ENCODE measurements at places on chromosomes 12 and 14. TPM values are rescaled to one million over a fixed set of nuclear protein-coding genes. Genes with fewer than 3 reads are reported as not detected.
A peak's percentile ranks its signal among the peaks of the same experiment; 100 is the strongest.

DNA sequence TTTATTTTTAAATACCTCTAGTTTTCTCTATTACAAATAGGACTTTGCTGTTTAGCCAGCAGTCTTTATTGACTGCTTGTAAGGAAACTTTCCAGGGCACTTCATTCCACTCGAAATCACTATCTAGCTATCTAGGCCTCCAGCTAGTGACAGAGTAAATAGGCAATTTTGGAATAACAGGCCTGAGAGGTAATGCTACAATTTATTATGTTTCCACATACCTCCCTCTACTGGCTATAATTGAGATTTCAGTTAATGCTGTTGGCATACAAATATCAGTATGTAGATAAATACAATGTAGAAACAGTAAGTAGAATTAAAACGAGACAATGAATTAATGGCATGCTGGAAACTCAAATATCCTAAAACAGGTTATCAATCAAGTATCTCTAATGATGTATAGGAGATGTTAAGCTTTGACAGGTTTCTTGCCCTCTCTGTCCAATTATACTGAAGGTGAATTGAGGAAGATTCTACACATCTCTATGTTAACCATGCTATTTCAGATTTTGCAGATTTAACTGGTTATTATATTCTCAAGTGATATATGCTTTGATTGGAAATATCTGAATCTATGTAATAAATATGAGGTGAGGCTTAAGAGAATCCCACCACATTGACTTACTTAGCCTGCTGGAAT, 7.2 kb downstream of the DTD2 start:
- DNase-seq = peak; percentile 23

DNA sequence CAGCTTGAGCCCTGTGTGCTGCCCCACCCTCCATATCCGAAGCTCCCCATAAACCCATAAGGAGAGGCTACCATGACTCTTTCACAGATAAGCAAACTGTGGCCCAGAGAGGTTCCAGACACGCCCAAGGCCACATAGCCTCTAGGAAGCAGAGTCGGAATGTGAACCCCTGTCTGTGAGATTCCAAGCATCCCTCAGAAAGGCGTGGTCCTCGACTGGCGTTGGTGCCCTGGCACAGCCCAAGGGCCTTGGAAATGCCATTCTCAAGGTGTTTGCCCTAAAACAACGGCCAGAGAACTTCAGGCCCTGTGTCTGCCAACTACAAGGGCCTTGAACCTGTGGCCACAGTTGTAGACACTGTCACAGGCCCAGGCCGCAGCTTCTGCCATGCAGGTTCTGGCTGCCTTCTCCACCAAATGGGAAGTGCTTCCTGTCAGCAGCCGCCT, 8.5 kb upstream of the DIO3 start:
- no peak for DNase-seq

DNA sequence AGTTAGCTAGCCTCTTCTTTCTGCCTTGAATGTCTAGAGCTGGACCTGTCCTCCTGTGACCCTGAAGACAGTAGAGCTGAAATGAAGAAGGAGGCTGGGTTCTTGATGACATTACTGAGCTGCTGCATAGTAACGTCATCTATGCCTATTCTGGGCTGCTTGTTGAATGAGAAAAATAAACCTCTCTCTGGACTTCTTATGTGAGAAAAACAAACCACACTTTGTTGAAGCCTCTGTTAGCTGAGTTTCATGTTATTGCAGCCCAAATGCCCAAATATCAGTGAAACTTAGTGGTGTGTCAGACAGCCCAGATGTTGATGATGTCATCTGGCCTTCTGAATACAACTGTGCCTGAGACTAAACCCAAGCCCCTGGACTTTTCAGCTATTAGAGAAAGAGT, 67.0 kb upstream of the MAX start:
- peak; percentile 35 for DNase-seq

DNA sequence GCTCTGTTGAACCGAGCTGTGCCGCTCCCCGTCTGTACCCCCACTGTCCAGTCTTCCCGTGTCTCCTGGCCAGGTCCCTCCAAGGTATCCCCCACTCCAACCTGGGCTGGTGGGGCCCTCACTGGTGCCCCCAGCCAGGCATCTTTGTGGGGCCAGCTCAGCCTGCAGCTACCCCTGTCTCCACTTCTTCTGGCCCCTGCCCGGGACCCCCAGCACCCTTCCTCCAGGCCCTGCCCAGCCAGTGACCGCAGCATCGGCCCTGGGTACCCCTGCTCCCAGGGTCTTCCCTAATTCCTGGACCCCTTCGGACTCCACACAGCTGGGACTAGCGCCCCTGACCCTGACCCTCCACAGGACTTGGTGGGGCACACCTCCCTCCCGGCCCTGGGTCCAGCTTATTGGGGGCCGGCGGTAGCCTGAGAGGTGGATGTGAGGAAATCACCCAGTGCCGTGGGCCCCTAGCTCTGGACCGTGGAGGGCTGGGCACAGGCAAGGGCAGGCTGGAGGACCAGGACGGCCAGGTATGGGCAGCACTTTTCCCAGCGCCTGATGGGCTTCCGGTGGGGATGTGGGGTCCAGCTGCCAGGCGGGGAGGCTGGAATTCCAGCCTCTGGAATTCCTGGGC, 4.1 kb upstream of the CRIP1 start:
- DNase-seq = no peak

- no peak for DNase-seq
Measured at GRCh38 chr12:45256721-45257120, 40.8 kb downstream of the ANO6 start.

TAS2R43 gene
- polyA plus RNA-seq = not detected

GRCh38 chr12:11663130-11663529, 13.7 kb downstream of the ETV6 start:
- no peak for DNase-seq

DNA sequence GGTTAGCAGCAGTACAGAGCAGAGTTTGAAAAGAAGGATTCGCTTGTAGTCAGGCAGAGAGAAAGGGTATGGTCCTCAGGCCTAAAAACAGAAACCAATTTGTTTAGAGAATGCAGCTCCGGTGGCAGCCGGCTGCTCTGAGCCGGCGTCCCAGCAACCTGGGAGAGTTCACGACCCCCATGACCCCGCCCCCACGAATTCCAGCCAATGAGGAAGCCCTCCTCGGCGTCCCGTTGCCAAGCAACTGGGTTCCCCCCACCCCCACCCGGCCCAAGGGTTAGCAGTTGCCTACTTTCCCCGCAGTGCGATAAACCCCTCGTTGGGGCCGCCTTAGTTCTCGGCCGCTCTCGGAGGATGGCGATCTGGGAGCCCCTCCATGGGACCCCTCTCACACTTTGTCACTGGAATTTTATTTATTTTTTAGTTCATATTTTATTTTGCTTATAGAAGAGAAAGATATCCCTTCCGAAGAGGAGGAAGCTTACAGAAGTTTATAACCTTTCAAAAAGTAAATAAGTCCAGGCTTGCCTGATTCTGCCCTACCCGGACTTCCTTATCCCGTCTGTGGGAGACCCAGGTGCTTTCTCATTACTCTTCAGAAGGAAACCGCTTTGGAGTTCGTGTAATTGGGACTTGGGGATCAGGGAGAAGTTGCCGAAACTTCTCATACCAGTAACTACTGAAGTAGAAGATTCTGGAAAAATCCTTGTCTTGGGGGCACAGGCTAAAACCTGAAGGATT, at the start of gene CCDC60:
Gene CCDC60 (plus strand): TSS at position 300 of the 741 bp plus-strand sequence. CDS start 448 bp downstream, outside the sequence.
- DNase-seq = no peak

GRCh38 chr12:47930634-47931033, 25.8 kb upstream of the VDR start:
- no peak for DNase-seq

GRCh38 chr12:53292426-53292825, 2.9 kb upstream of the PFDN5 start:
- no peak for DNase-seq

MSRB3 gene
- not detected for polyA plus RNA-seq

DNA sequence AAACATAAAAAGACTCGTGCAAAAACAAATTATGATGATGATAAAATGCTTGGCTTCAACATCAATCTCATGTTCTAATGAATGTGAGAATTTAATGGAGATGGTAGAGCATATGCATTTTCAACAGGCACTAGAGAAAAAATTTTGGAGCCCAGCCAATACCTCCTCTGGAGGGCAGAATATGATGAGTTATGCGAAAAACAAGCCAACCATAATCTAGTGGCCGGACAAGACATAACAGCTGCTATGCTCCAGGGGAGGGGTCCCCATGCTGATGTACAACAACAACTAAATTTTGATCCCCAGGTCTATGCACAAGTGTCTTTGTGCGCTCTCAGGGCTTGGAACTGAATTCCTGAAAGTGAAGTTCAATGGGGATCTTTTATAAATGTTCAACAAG, 1197.5 kb downstream of the LRFN5 start:
- no peak for DNase-seq

DNA sequence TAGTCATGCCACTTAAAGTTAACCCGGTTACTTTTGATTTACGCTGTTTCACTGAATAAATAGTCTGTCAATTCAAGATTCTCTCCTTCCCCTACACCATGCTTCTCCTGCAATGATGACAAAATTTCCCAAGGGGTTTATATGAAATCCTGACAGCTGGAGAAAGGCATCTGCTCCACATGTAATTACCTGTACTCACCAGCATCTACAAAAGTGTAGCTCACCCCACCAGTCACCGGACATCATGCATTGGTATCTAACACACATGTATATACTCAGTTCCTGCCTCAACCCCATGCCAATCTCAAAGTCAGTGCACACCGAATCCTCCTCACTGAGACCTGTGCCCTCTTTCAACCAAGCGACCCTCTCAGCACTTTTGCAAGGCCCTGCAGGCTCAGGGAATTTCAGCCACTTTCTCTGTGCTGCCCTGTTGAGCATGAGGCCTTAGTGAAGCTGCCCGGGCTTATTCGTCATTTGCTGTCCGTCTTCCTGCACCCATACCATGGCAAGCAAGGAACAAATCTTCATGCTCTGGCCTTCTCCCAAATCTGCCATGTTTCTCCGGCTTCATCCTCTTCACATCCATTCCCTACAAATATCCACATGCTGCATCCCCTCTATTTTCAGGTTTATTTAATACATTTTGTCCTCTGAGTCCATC, 131.6 kb downstream of the SEC23A start:
- DNase-seq = no peak

DNA sequence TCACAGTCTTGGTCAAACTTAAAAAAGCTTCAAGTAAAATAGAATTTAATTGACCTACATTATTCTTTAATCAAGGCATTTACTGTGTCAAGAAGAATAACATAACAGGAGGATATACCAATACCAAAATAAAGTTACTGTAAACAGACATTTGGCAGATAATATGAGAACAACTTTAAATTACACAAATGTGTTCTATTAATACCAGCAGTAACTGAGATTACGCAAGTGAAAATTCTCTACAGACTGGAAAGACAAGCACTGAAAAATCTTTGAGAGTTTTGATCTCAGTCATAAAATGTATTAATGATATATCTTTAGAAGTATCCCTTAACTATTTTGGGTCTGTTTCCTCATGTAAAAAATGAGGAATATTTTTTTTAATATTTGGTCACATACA, 169.2 kb upstream of the SOX5 start:
- no peak for DNase-seq

CISTR gene
- polyA plus RNA-seq = not detected

- DNase-seq = no peak
Measured at GRCh38 chr14:24121210-24121609, 6.5 kb upstream of the NRL start.

DNA sequence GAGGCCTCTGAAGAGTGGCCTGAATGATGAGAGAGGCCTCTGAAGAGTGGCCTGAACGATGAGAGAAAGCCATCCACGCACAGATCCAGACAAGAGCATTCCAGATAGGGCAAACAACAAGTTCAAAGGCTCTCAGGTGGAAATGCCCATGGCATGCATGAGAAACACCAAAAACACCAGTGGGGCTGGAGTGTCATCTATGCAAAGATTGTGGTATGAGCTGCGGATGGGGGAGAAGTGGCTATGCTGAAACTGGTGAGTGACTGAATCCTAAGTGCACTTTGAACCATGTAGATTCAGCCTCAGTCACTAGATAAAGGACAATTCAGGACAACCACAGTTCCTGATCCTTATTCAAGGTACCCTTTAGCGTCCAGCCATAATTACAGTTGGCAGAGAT, 79.4 kb upstream of the GZMB start:
- no peak for DNase-seq

- peak; percentile 78 for DNase-seq
Measured at GRCh38 chr14:104665657-104666522, 23.5 kb upstream of the INF2 start.

DNA sequence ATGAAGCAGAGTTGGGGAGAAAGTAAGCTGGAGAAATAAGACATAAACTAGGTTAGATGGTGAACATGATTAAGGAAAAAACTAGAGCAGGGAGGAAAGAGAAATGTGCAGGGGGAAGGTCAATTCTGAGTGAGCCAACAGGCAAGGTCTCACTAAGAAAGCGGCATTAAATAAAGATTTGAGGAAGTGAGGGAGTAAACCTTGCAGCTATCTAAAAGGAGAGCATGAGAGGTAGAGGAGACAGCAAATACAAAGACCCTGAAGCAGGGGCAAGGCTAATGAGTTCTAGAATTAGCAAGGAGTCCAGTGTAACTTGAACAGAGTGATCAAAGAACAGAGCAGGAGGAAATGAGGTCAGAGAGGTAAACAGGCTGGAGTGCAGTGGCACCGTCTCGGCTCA, 4.4 kb upstream of the SOCS2 start:
- no peak for DNase-seq

DNA sequence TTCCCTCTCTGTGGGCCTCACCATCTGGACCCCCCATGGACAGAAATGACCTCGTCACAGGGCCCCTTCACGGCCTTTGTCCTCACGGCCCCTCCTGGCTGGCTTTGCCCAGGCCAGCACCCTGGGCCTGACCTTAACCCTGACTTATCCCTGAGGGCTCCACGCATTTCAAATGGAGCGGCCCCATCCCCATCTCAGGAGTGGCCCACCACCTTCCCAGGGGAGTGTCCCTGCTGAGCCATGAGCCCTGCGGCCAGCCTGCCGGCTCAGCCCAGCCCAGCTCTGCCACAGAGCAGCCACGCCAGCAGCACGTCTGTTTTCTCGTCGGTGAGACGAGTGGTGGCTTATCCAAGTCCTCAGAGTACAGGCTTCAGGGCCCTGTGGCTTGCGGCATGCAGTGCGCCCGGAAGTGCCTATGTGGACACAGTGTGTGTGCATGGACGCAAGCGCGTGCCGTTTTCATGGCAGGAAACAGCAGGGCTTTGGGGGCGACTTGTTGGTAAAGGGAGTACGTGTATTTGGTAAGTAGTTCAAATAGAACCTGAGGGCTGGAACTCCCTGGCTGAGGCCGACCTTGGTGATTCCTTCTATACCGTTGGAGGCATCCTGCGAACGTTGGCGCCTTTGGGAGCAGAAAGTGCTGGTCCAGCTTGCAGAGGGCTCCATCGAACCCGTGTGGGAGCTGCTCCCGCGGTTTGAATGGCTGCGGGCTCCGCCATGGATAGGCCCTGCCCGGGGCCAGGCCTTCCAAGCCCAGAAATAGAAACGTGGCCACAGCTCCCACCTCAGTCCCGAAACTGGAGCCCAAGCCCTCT, 52.1 kb downstream of the LRCOL1 start:
- DNase-seq = peak; percentile 22

GRCh38 chr12:54364413-54364812, at the start of gene GPR84:
TSS of gene GPR84 (minus strand) at chr12:54364486. CDS start at chr12:54363851, 635 bp downstream.
- DNase-seq = peak; percentile 52

HOXC9 gene
- not detected for polyA plus RNA-seq

DNA sequence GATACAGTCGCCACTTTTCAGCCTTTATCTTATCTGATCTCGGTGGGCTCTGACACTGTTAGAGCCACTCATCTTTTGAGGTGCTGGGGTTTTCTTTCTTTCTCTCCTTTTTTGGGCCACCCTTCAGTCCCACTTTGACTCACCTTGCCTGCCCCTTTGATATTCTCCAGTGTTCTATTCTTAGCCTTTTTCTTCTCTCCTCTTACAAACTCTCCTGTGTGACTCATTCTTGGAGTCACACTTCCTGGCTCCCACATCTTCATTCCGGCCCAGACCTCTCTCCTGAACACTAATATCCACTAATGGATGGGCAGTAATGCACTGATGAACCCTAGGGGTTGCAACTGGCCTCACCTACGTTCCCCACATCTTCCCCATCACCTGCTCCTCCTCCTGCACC, 2.2 kb upstream of the DCD start:
- no peak for DNase-seq

All from CD4-positive, CD25-positive, alpha-beta regulatory T cell (primary cell).